ENCODE measurements at places on chromosomes 5 and 9.

DNA sequence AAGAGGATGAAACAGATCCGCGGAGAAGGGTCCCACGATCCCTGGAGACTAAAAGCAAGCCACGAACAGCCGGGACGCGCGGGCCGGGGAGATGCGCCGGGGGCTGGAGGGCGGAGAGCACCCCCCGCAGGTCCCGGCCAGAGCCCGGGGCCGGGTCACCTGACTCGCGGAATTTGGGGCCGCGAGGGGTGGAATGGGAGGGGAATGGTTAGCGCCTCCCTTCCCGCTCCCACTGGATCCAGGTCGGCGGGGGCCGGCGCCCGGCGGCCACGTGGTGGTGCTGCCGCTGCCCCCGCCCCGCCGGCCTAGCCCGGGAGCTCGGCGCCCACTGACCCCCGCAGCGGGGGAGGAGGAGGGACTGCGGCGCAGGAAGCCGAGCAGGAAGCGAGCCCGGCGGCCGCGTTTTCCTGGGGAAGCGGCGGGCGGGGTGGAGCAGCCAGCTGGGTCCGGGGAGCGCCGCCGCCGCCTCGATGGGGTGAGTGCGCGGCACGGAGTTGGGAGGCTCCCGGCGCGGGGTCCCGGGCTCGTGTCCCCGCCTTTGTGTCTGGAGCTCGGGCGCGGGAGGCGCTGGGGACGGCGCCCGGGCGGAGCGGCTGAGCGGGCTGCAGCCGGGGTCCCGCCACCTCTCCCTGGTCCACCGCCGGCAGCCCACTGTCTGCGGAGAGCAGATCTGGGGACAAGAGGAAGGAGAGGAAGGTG is at the start of gene RAI14:
Gene RAI14 (plus strand): TSS at position 328 of the 699 bp plus-strand sequence. CDS start 30,592 bp downstream, outside the sequence.
- DNase-seq = no peak

GRCh38 chr9:34601937-34602573 is 9.8 kb downstream of the RPP25L start:
- no peak for DNase-seq

DNA sequence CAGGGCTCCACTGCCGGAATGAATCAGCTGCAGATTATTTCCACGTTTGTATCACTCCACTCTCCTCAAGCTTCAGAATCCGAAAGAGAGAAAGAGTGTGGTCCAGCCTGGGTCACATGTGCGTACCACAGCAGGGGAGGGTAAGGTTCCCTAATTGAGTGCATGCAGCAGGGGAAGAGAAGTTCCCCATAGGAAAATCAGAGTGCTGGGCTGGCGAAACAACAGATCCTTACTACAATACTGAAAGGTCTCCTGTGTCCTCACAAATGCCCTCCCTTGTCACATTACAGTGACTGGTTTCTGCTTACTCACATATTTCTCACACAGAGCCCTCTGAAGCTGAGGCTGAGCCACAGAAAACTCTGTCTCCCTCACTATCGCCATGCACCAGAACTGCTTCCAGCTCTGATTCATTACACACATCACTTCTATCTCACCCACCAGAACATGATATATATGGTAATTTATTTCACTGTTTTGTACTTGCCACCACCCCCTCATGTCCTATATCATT is 532.2 kb upstream of the TUSC1 start:
- no peak for DNase-seq

DNA sequence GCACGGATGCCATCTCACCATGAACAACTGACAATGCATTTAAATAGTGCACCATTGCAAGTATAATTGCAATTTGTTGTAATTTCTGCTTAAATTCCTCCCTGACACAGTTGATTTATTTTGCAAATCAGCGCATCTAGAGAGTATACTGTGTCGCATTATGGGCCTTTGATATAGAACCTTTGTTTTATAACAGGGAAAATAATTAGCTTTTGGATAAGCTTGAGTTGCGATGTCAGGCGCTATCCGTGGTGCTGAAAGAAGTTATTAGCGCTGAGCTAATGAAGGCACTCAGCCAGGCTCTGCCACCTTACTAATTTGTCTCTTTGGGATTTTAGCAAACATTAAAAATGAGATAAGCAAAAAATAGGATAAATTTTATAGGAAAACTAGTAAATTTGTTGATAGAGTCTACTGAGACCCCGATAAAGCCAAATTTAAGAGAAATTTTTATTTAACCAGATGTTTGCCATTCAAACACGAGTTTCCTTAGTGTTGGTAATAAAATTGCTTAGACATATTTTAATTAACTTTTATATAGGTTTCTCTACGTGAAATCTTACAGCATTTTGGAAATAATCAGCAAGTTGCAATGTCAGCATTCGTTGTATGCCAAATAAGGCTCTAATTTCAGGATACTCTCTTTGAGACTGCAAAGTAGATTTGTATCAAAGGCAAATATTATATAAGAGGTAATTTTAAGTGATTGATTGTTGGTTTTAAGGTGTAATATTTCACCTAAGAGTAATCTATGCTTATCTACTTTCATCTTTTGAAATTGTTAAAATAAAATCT is 355.5 kb downstream of the TLR4 start:
- no peak for DNase-seq

- DNase-seq = peak; percentile 61
Observed at GRCh38 chr5:62284946-62285891, 20.8 kb upstream of the KIF2A start.

DNA sequence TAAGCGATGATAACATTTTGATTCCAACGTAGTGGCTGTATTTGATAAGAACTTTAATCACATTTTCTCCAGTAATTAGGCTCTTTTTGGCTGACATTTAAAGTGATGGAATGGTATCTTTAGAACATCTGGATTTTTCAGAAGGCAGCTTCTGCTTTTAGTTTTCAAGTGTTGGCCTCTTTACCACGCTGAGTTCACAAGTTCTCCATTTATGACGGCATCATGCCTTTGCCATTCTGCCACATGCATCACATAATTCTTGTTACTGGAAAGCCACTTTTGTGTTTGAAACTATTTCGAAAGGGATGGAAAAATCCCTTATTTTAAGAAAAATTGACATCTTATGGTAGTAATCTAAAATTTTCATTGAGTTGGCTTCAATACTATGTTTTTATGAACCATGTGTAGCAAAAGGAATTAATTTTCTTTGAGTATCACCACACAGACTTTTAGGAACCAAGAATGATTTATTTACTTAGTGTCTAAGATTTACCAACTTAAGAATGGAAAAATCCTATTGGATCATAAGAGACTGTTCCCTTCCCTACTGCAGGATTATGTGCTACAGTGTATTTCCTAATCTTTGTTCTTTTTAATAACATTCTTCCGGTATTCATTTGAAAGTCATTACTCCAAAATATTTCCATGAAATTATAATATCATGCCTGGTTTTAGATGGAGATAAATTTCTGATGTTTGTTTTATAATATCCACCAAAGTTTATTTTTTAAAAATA is 344.2 kb downstream of the ADGRV1 start:
- DNase-seq = no peak

DNA sequence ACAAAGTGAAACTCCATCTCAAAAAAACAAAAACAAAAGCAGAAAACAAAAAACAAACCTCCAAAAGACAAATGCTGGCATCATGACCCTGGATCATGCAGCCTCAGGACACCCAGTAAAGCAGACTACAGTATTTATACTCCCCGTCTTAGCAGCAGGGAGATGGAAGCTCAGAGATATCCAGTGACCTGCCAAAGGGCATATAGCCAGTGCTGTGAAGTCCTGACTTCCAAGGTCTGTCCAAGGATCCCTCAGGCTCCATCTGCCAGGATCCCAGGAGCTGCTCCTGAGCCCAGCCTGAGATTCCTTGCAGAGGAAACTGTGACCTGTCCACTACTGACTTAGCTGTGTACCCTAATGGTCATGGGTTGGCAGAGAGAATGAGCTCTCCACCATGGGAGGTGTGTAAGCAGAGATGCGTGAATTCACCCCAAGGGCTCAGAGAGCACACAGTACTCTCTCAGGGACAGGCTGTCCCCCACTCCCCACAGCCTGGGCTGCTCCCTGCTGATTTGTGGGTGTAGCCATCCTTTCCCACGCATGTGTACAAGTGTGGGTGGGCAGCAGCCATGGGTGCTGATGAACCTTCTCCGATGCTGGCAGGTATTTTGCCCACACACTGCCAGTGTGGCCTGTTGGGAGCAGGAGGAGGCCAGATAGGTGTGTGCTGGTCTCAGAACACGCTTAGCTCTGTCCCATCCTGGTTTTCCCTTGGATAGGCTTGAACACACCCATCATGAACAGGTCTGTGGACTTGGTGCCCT is 2.1 kb upstream of the WNK2 start:
- DNase-seq = no peak

GRCh38 chr5:89337-90286 is 2.4 kb upstream of the PLEKHG4B start:
- DNase-seq = no peak
